HEK293T (cell line): ENCODE measurements at places on chromosomes 4 and X.
A peak's percentile ranks its signal among the peaks of the same experiment; 100 is the strongest.

GRCh38 chr4:157246964-157247363, 26.4 kb downstream of the GRIA2 start:
- no peak for DNase-seq

GRCh38 chr4:68465058-68465457, 17.8 kb downstream of the TMPRSS11E start:
- DNase-seq = no peak

DNA sequence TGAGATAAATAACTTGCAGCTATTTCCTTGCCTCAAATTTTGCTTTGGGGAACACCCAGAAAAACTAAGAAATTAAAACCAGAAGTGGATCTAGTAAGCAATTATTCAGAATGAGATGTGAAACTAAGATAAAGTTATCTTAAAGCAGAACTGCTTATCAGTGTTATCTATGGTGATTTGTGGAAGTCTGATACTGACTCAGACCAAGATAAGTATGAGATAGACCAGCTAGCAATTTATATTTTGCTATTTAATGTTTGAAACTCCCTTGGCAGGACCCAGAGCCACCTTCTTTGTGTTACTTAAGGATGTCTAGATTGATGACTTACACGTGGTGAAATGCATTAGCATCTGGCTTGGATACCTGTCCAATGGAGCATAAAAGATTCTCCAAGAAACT, 368.1 kb downstream of the EPHA5 start:
- DNase-seq = no peak

GRCh38 chr4:83231620-83232076, 53.0 kb downstream of the COQ2 start:
- no peak for DNase-seq

DNA sequence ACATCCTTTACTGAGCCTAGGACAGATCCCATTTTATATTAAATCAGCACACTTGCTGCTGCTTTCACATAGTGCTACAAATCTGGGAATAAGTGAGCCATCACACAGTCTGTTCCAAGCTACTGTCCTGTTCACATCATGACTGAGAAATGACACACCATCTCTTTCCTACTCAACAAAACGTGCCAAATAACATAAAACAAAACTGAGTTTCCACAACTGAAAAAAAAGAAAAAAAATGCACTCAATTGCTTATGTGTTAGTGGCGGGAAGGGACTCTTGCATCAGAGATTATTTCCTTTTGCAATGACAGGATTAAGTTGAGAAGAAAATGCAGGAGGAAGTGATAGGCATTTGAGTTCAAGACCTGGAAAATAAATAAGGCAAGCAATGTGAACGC, 109.0 kb downstream of the SHROOM4 start:
- no peak for DNase-seq

DNA sequence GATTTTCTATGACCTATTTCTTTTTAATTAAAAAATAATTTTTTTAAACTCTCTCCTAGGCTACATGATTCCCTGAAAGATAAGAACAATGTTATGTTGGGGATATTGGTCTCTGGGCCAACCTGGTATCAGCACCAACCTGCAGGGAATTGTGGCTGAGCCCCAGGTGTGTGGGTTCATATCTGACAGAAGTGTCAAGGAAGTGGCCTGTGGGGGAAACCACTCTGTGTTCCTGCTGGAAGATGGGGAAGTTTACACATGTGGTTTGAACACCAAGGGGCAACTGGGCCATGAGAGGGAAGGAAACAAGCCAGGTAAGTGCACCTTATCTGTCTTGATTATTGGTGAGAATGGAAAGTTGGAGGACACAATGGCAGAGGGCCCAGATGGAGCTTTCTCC, 13.5 kb downstream of the HERC3 start:
- DNase-seq = no peak

- DNase-seq = no peak
Observed at GRCh38 chr4:2949782-2950125, 13.5 kb downstream of the NOP14 start.

DNA sequence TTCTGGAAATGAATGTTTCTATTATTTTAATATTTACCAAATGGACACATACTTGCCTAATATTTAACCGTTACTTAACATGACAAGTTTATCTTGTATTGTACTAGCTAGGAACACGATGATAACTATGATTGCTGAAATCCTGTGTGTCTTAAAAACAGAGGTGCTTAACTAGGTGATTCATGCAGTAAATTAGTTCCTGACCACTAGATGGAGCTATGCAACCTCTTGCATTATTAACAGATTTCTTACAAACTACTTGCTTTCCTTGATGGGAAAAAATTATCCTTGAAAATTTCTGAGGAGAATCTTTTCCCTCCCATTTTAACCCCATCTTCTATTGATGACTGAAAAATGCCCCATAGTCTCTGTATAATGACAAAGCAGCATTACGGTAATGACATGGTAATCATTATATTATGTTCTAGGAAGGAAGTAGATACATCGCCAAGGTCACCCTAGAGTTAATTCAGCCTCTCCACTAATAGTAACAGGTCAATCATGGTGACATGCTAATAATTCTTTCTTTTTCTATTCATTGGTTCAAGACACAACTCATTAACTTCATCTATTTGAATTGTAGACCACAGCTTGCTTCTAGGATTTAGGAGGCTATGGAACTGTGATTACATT, 844.2 kb downstream of the RAPGEF2 start:
- DNase-seq = peak; percentile 24
